ENCODE measurements at places on chromosomes 4 and X.

DNA sequence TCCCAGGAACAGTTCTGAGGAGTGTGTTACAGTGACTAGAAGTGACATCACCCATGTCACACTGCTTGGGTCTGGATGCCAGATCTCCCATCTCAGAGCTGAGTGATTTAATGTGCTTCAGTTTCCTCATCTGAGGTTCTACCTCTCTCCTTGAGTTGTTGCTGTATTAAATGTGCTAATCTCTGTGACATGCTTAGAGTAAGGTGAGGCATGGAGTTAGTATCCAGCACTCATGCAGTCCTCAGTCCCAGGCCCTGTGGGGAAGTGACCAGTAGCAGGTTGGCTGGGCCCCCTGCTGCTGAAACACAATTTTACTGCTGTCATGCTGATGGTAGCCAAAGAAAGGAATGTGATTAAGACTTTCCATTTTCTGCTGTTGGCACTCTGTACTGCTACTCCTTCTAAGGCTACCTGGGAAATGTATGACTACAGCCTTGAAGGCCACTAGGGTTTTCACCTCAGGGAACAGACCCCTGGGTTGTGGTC is 639.6 kb downstream of the MID1IP1 start:
- no peak for DNase-seq

GRCh38 chr4:127103681-127104115 is 529.1 kb upstream of the INTU start:
- no peak for DNase-seq

DNA sequence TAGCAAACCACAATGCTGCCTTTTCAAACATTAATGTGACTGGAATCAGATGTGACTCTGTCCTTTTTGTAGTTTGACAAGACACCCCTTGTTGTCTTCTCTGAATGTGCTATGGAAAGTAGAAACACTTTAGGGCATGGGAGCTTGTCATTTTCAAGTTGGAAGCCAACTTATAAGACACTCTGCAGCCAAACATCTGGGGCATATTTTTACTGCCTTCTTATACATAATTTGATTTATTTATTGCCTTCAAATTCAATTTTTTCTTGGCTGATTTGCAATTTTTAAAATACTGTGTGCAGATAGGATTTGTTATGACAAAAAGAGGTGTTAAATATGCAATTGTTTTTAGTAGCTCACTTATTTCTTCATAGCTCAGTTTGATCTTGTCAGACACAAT is 1002.0 kb upstream of the PCDH7 start:
- DNase-seq, result no peak

DNA sequence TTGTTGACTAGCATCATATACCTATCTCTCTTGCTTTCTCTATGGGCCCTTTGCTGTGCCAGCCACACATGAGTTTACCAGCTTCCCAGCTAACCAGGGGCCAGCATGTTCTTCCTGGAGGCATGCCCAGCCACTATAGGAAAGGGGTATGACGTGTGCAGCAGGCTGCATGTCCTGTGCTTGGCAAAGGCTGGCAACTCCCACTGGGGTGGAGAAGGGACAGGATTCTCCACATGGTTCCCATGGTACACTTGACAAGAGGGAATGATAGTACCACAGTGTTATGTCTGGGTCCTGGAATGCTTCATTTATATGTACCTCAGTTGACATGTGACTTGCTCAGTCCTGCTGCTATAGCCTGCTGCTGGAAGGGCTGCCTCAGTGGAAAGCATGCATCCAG is 78.8 kb downstream of the TMEM164 start:
- peak; percentile 5 for DNase-seq

GRCh38 chr4:90069151-90069550 is 58.0 kb upstream of the CCSER1 start:
- no peak for DNase-seq

DNA sequence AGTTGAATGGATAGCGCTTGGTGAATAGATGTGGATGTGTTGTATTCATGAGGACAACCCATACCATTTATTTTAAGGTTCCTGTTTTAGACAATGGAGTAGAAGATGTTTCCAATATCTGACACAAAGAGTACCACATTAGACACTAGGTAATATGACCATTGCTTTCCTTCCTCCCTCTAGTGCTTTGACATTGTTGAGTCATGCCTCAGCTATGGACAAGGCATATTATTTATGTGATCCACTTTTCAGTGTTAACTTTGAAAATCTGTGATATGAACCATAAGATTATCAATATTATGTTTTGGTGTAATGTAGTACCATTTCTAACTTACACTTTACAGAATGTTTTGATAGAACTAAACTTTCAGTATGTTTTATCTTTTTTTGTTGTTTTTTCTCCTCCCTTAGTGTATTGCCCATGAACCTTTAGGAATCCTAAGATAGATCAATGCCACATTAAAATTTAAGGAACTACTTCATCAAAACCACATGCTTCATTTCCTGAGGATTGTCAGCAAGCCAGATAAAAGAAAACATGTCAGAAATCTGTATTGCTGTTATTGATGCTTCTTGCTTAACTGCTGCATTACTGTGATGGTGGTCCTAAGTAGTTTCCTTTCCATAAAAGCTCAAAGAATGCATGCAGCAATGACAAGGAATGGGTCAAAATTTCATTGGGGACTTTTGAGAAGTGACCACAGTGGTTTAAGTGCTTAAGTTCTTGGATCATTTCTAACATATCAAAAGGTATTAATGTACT is 105.0 kb downstream of the PCDH7 start:
- DNase-seq, result no peak

- no peak for DNase-seq
Observed at GRCh38 chr4:54165438-54165837, 63.7 kb upstream of the PDGFRA start.

DNA sequence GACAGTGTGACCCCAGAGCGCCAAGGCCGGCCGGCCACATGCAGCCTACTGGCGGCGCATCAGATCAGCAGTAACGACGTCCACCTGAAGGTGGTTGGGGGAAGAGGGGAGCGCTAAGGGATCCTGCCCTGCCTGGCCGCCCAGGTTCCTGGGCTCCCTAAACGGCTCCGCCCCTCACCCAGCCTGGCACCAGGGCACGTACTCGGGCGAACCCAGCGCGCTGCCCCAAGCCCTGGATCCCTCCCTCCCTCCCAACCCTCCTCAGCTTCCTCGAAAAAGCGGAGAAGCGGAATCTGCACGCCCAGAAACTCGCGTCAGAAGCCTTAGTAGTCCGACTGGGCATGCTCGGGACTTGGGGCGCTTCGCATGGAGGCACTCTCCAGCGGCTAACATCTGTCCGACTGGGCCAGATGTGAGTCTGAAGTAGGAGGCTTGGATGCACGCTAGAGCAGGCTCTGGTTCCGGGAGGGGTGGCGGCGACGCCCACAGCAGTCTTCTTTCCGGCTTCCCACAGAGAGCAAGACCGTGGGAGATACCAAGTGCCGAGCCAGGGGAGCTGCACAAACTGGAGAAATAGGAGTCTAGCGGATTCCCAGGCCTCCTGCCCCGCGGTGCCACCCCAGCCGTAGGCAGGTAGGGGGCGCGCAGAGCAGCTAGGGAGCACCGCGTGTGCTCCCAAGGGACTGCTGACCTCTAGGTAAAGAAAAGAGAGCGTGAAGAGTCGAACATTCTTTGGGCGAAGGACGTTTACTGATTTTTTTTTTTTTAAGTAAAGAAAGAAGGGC is 114.3 kb upstream of the TEX13C start:
- DNase-seq, result peak; percentile 70

GRCh38 chr4:159222043-159222552 is 119.2 kb downstream of the RAPGEF2 start:
- no peak for DNase-seq

DNA sequence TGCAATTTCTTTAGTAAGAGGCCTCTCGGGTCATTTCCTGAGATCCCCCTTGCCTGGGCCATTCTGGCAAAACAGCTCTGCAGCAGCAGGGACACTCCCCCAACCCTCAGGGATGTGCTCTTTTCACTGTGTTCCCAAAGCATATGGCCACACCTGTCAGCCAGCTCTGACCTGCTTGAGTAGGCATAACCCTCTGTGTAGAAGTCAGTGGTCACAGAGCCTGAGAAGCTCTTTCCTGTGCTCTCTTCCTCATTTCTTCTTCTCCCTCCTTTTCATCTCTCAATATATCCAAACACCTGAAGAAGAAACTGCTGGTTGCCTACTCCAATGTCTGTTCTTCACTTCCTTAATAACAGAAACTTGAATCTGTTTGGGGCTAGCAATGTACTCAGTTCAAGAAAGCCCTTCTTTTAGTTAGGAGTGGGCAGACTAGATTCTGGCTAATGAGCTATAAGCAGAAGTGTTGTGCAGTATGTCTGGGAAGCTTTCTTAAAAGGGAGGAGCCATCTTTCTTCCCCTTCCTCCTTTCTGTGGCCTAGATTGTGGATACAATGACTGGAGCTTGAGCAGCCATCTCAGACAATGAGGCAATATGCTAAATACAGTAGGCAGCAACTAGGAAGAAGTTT is 73.3 kb downstream of the PRPS1 start:
- DNase-seq, result no peak

- no peak for DNase-seq
Observed at GRCh38 chrX:38678183-38678582, 116.8 kb downstream of the TSPAN7 start.

DNA sequence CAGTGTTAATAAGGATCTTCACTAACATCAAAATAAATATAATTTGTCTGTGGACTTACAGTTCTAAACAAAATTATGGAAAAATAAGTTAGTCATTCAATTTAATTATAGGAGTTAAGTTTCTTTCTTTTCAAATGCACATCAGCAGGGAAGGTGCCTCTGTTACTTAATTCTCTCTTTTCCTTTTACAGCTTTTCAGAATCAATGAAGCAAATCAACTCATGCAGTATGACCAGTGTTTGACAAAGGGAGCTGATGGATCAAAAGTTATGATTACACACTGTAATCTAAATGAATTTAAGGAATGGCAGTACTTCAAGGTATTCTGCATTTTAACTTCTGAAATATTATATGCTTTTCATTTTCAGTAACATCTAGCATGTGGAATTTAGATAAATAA is 15.9 kb downstream of the HMGB2 start:
- DNase-seq, result no peak

GRCh38 chr4:7878323-7878722 is 61.3 kb downstream of the AFAP1 start:
- DNase-seq, result no peak

DNA sequence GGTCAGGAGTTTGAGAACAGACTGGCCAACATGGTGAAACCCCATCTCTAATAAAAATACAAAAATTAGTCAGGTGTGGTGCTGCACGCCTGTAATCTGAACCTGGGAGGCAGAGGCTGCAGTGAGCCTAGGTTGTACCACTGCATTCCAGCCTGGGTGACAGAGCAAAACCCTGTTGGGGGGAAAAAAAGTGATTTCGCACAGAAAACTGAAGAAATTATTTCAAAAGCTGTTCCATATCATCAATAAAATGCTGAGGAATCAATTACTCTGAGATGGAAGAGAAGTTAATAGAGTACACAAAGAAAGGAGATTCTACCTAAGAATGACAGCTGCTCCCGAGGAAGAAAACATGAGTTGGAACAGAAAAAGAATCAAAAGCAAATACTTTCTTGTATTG is 95.9 kb downstream of the PDGFC start:
- no peak for DNase-seq

DNA sequence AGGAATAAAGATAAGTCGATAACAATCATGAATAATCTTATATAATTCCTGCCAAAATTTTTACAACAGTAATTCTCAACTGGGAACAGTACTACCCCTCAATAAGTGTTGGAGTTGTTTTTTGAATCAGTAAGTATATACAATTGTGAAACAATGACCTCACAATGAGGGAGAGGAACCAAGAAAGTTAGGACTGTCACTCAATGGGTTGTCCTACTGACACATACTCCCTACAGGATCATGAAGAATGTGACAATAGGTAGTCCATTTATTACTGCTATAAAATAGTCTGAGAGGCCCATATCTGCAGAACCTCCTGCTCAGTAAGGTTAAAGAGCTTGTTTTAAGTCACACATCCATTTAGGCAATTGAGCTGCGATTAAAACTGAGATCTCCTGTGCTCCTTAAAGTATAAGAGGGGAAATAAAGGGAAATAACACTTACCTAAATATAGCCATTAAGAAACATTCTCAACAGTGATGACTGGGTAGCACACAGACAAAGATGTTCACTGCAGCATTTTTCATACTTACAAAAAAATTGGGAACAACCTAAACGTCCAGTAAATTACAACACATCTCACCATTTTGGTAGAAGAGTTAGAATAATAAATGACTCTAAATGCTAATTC is 26.2 kb downstream of the FBXW7 start:
- no peak for DNase-seq

DNA sequence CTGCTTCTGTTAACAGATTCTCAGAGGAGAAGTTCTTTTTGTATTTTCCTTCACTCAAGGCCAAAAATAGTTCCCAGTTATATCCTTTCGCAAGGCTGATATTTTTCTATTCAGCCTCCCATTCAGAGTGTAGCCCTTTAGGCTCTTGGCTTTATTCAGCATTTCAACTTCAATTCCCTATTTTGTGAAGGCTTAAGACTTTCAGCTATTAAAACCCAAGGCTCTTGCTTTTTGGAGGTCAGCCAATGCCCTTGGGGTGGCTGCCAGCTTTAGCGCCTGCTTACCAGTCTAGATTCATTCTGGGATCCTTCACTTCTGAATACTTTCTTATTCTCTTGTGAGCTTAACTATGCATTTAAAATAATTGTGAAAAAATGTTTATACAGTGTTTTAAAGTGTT is 57.3 kb upstream of the ADGRA3 start:
- DNase-seq, result no peak

GRCh38 chrX:18368402-18368801 is 13.9 kb upstream of the SCML2 start:
- no peak for DNase-seq

DNA sequence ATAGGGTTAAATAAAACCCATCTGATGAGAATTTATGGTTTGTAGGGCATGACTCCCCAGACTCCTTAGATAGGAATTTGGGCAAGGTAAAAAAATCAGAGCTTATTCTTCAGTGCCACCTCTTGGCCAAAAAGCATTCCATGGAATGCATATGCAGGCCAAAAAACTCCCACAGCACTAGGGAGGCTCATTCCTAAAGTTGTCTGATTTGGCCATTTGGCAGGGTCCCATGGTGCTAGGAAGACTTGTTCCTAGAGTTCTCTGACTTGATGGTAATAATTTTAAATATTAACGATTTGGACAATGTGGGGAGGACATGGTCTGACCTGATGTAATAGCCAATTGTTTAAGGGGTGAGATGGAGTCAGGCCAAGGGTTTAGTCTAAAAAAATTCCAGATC is 93.0 kb downstream of the SPIN4 start:
- DNase-seq, result no peak

GRCh38 chrX:24153178-24153795 is 3.8 kb downstream of the ZFX start:
- no peak for DNase-seq
